Left ventricle myocardium inferior (tissue), 1 donor: ENCODE measurements at places on chromosomes 7 and 10. TPM values are rescaled to one million over a fixed set of nuclear protein-coding genes. Genes with fewer than 3 reads are reported as not detected.

The DPP6 gene
- 0.25 TPM for total RNA-seq

DNA sequence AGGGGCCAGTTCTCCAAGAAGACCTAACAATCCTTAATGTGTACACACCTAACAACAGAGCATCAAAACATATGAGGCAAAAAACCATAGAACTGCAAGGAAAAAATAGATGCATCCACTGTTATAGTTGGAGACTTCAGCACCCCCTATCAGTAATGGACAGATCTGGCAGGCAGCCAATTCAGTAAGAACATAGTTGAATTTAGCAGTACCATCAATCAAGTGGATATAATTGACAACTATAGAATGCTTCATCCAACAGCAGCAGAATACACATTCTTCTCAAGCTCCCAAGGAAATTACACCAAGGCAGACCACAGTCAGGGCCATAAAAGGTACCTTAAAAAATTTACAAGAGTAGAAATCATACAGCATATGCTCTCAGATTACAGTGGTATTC is 42.2 kb downstream of the POLL start:
- no peak for DNase-seq

- DNase-seq: no peak
These were observed 53.4 kb downstream of the PPP1R3C start for GRCh38 chr10:91579329-91579985.

- no peak for DNase-seq
These were observed 104.0 kb downstream of the FAM107B start for GRCh38 chr10:14670551-14671240.
